ENCODE measurements at places on chromosomes 12 and 14. TPM values are rescaled to one million over a fixed set of nuclear protein-coding genes. Genes with fewer than 3 reads are reported as not detected.

POTEG gene
- not detected for total RNA-seq

TTLL5 gene
- total RNA-seq = 26.6 TPM

RHOJ gene
- not detected for total RNA-seq

ANKRD9 gene
- total RNA-seq = 52.0 TPM

Data from H7 (cell line).